D721Med (cell line): ENCODE measurements at places on chromosomes 3 and 15.
A peak's percentile ranks its signal among the peaks of the same experiment; 100 is the strongest.

- DNase-seq, result no peak
Measured at GRCh38 chr3:184042617-184043016, 10.2 kb upstream of the HTR3C start.

DNA sequence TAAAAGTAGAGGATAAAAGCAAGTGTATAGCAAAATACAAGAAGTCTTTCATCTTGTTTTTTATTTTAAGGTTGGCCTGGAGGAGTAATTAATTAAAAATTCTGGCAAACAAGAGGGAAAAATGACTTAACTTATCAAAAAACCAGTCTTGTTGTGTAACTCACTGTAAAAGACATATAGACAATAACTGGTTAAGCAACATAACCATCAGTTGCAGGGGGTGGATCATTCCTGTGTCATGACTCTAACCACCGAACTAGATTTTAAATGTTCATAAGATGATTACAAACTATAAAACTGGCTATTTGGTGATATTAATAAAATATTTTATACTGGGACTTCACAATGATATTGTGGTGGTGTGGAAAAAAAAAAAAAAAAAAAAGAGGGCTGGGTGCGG lies 130.6 kb downstream of the STAG1 start:
- DNase-seq, result no peak

DNA sequence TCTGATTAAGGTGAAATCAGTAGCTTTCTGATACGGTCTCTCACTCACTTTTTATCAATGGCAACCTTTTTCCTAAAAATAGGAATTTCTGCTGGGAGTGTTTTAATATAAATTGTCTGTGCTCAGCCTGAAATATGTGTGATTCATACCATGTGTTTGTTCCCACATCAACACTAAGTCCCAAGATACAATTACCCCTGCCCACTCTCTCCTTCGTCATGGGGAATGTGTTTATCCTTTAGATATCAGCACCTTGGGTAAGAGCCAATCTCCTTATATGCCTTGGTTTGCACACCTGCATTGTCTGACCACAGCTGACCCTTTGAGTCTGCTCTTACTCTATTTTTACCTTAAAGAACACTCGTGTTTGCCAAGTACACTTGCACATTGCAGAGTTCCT lies 356.4 kb downstream of the LPP start:
- no peak for DNase-seq

DNA sequence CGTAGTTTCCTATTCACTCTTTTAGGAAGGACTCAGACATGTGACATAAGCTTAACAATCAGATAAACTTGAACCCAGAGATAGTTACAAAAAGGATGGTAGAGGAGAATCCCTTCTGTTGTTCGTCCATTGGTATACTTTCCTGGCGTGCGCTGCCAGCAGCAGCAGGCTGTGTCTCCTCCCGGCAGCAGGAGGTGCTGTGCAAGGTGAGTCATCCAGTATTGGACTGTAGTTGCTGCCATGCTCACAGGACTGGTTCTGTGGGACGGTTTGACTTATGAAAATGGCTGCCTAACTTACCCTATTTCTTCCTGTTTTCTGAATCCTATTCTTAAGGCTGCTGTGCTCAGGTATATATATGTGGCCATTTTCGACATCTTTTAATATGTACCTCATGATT lies 253.4 kb upstream of the LRRC3B start:
- no peak for DNase-seq

GRCh38 chr15:91271565-91272153 lies 171.6 kb downstream of the SV2B start:
- peak; percentile 36 for DNase-seq

DNA sequence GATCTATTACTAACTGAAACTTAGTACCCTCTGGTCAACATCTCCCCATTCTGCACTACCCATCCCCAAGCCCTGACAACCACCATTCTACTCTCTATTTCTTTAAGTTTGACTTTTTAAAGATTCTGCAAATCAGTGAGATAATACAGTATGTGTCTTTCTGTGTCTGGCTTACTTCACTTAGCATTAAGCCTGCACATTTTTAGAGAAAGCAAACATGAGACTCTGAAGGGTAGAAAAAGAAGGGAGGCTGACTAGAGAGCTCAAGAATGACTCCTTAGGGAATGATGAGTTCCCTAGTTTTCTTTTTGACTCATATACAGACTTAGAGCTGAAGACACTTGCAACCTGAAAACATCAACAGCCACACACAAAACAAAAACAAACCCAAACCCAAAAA lies 311.3 kb downstream of the SQOR start:
- no peak for DNase-seq

DNA sequence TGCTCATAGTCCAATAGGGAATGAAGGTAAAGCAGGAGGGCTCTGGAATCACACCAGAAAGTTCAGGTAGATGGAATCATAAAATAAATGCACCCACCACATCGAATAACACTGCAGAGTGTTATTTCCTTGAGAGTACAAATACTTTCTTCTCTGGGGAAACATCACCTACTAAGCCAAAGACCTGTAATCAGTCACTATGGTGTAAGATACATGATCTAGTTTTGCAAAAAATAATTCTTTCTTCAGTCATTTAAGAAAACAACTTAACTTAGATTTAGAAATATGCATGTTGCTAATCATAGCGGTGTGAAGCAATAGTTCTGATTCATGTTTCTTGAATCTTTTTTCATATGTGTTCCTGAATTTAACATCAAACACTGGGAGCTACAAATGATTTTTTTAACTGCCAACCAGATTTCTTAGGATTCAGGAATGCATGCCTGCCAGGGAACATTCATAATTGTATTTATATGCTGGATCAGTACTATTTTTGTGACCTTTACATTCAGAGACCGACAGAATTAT lies 40.2 kb upstream of the MEIS2 start:
- DNase-seq, result no peak

DNA sequence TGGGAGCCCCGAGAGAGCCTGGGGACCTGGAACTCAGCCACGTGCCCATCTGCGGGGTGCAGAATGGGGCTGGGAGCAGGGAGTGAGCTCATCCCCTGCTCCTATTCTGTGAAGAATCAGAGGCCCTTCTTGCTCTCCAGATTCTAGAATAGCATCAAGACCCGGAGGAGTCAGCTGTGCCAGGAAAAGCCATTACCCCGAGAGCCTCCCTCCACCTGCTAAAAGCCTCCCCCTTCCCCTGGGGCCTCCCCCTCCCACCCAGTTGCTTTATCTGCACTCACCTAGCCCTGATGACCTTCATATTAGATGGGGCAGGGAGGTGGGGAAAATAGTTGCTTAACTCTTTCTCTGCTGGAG lies 23.1 kb downstream of the CCDC33 start:
- no peak for DNase-seq

DNA sequence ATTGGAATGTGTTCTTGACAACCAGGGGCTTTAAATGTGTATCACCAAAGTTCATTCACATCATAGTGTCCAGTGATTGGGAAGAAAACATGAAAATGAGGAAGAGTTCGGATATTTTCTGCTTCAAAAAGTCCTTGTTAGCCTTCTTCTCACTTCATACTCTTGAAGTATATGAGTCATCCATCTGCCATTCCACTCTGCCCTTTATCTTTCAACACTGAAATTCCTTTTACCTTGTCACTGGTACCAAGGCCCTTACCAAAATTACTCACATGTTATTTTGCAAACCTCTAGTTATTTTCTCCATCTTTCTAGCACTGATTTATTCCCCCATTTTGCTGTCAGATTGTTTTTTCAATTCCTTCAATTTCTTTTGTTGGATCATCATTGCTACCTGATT lies 32.5 kb downstream of the OR5H15 start:
- DNase-seq, result no peak
